NCI-H460 (cell line): ENCODE measurements at places on chromosomes 16 and 17. TPM values are rescaled to one million over a fixed set of nuclear protein-coding genes. Genes with fewer than 3 reads are reported as not detected.

GRCh38 chr16:78524066-78524595, 424.7 kb downstream of the WWOX start:
- DNase-seq = no peak

- DNase-seq = no peak
Observed at GRCh38 chr17:17098551-17099179, 56.4 kb downstream of the MPRIP start.

- DNase-seq = no peak
Observed at GRCh38 chr16:17135439-17135838, 335.3 kb downstream of the XYLT1 start.

C17orf78 gene
- not detected in 2 replicates for total RNA-seq

AANAT gene
- not detected in 2 replicates for total RNA-seq

RSPRY1 gene
- total RNA-seq = 34.6 and 44.7 TPM in 2 replicates

DNA sequence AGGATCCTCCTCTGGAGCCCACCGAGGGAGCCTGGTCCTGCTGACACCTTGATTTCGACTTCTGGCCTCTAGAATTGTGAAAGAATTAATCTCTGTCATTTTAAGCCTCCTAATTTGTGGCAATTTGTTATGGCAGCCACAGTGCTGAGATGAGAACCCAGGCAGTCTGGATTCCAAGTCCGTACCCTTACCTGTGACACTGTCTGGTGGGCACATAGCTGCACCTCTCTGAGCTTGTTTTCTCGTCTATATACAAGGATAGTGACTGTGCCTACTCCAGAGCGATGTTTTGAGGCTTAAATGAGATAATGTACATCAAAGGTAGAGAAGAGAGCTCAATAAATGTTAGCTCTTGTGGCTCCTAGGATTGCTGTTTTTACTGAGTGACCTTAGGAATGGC, 128.4 kb upstream of the MPHOSPH6 start:
- no peak for DNase-seq

GRCh38 chr16:50697881-50698767, 4.7 kb downstream of the NOD2 start:
- DNase-seq = no peak

GRCh38 chr17:66975614-66976378, 11.3 kb downstream of the CACNG4 start:
- DNase-seq = no peak

ENDOV gene
- 21.1 and 25.3 TPM in 2 replicates for total RNA-seq

ANKS3 gene
- 8.2 and 13.8 TPM in 2 replicates for total RNA-seq

SLC6A4 gene
- total RNA-seq = not detected in 2 replicates

GRCh38 chr17:36195434-36196130, 976 bp downstream of the CCL3L1 start:
- DNase-seq = no peak

- no peak for DNase-seq
Observed at GRCh38 chr17:46971647-46972300, 7.3 kb downstream of the RPRML start.

DNA sequence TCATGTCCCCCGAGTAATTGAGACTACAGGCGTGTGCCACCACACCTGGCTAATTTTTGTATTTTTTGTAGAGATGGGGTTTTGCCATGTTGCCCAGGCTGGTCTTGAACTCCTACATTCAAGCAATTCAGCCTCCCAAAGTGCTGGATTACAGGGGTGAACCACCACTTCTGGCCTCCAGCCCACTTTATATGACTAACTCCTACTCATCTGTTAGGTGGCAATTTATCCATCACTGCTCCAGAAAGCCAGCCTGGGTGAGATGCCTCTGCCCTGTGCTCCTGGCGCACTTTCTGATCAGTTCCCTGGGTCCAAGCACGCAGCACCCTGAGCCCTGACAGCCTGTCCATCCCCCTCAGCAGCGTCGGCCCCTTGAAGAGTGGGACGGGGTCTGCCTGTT, 29.4 kb downstream of the ADAM11 start:
- no peak for DNase-seq

DNA sequence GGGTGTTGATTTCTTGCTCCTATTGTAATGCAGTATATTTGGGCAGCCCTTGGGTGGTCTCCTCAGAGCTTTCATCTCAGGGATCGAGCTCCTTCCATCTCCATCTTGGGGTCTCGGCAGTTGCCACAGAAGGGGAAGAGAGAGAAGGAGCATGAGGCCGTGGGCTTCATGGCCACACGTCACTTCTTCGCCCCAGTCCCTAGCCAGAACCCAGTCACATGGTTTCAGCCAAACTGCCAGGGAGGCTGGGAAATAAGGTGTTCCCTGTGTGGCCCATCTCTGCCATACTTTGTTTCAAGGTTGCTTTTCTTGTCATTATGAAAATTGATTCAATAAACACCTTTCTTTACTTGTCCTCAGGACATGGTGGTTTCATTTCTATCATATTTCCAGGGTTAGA, 68.4 kb upstream of the NKD1 start:
- DNase-seq = no peak

AOC2 gene
- 4.5 and 4.7 TPM in 2 replicates for total RNA-seq

TEKT1 gene
- not detected in 2 replicates for total RNA-seq

- no peak for DNase-seq
Observed at GRCh38 chr17:68450391-68450790, 6.9 kb downstream of the WIPI1 start.

CLEC18A gene
- total RNA-seq = not detected in 2 replicates

RUNDC3A gene
- not detected in 2 replicates for total RNA-seq

- no peak for DNase-seq
Observed at GRCh38 chr17:15492791-15493692, 25.6 kb upstream of the CDRT4 start.

GRCh38 chr17:36117505-36118382, 14.1 kb downstream of the CCL4 start:
- DNase-seq = no peak

DNA sequence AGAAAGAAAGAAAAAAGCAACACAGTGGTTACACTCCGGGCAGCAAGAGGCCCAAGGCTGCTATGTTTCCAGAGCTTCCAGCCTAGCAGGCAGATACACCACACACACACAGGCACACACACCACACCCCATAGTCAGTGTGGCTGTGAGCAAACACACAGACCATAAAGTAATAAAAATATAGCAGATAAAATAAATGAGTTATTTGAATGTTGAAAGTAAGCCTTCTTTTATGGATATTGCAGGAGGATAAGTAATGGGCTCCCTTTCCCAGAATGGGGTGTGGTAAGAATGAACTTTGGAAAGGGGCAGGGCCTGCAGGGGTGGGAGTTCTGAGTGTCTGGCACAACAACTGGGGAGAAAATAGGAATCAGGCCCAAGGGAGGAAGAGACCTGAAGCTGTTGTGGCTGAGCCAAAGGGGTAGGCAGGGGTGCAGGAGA, 4.8 kb upstream of the CDK5RAP3 start:
- DNase-seq = no peak

DNA sequence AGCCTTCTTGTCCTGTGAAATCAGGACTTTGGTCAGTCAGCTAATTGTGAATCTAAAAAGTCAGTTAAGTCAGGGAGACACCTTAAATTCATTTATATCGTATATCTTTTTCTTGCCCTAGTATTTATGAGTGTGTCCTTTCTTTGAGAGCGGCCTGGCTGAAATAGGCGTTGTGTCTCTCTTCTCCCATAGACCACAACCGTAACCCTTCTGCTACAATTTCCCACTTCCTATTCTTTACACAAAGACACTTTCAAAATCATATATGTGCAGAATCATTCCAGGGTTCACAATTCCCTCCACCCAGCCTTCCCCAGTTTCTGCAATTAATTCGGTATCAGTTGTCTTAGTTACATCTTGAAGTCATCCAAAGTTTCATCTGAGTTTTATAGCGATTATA, 14.0 kb upstream of the COTL1 start:
- DNase-seq = no peak

CDH15 gene
- total RNA-seq = 0.17 and 0.20 TPM in 2 replicates

GRCh38 chr17:56910509-56911235, 3.2 kb downstream of the TRIM25 start:
- no peak for DNase-seq
